ENCODE measurements at places on chromosomes 6 and 20.

DNA sequence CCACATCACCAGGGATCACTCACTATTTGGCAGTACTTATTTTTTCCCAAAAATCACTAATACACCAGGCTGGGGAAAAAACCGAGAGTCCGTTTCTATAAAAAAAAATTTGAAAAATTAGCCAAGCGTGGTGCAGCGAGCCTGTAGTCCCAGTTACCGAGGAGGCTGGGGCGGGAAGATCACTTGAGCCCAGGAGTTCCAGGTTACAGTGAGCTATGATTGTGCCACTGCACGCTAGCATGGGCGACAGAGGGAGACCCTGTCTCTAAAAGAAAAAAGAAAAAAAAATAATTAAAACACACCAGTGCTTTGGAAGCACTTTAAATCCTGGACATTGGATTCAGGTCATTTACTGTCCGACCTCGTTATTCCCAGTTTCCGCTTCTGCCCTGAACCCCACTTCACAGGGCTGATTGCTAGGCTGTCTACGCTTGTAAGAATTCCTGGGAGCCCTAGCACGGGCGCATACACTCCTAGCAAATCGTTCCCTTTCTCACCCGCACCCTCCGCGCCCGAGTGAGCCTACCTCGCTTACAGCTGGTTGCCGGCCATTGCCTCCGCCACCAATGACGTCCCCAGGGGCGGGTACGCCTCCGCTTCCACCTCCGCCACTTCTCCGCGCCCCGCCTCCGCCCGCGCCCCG is at the start of gene TPMT:
Gene TPMT (minus strand): TSS at position 571 of the 643 bp plus-strand sequence. CDS start 5,950 bp downstream, outside the sequence.
- no peak for DNase-seq

- no peak for DNase-seq
Observed at GRCh38 chr20:8213831-8214587, 81.9 kb downstream of the PLCB1 start.

DNA sequence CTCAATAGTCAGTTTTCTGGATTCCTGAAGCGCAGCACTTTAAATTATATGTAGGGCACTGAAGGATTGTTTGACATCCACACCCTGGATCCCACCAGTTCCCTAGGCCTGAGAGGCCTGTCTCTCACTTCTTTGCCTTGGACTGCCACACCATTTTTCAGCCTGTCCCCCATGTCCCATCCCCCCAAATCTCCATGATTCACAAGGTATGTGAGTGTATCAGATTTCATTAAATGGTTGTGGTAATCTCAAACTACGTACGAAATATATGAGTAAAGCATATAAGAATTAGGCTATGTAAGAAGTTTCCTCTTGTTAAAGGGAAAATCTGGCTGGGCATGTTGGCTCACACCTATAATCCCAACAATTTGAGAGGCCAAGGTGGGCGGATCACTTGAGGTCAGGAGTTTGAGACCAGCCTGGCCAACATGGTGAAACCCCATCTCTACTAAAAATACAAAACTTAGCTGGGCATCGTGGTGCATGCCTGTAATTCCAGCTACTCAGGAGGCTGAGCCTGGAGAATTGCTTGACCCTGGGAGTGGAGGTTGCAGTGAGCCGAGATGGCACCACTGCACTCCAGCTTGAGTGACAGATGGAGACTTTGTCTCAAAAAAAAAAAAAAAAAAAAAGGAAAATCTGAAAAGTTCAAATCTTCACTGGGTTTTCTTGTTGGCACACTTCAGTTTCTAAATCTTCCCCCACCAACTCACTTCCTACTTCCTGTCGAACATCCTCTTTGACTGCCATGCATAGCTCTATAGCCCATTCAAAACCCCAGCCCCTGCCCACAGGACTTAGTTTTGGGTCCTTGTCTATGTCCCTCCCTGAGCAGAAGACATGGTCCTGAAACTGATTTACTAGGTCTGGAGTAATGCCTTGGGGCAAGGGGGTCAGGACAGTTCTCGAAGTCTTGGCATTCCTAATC is 97.3 kb upstream of the SHLD1 start:
- DNase-seq: no peak

DNA sequence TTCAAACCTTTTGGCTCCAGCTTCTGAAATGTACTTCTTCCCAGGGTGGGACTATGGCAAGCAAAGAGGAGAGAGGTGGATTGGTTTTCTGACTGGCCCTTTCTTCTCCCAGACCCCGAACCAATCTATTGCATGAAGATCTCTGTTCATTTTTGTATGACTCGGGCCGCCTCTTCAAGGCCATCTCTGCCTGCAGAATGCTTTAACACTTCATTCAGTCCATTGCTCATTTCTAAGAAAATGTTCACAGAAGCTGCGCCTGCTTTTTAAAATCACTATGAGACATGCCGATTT is 1.6 kb downstream of the VGLL2 start:
- no peak for DNase-seq

- no peak for DNase-seq
Observed at GRCh38 chr6:117463762-117464665, 18.5 kb upstream of the DCBLD1 start.

- no peak for DNase-seq
Observed at GRCh38 chr6:27374824-27375612, 13.5 kb upstream of the ZNF391 start.

GRCh38 chr20:37342231-37343177 is 3.4 kb upstream of the SRC start:
- DNase-seq: no peak

DNA sequence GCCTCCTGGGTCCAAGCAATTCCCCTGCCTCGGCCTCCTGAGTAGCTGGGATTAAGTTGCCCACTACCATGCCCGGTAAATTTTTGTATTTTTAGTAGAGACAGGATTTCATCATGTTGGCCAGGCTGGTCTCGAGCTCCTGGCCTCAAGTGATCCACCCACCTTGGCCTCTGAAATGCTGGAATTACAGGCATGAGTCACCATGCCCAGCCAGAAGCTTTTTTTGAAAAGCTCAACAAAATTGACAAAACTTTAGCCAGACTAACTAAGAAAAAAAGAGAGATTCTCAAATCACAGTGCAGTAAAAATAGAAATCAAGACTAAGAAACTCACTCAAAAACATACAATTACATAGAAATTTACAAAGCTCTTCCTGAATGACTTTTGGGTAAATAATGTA is 420.6 kb downstream of the COL12A1 start:
- no peak for DNase-seq

- no peak for DNase-seq
Observed at GRCh38 chr6:112468359-112468758, 121.2 kb downstream of the RFPL4B start.

GRCh38 chr6:136535017-136535765 is 15.0 kb downstream of the MAP7 start:
- no peak for DNase-seq

GRCh38 chr6:14664112-14664601 is 546.6 kb downstream of the CD83 start:
- DNase-seq: no peak

DNA sequence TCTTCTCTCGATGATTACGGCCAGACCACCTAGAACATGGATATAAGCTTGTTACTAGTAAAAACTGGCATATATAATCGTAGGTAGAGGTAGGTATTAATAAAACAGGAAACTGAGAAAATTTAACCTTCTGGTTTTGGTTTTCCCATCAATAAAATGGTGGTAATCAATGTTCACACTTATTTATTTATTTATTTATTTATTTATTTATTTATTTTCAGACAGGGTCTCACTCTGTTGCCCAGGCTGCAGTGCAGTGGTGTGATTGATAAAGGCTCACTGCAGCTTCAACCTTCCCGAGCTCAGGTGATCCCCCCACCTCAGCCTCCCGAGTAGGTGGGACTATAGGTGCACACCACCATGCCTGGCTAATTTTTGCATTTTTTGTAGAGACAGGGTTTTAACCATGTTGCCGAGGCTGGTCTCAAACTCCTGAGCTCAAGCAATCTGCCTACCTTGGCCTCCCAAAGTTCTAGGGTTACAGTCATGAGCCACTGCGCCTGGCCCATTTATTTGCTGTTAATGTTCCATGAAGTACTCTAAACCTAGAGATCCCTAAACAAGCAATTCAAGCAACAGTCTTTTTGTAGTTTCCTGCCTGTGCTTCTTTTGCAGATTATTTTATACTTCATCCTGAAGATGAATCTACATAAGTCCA is 11.5 kb downstream of the TOMM6 start:
- no peak for DNase-seq

DNA sequence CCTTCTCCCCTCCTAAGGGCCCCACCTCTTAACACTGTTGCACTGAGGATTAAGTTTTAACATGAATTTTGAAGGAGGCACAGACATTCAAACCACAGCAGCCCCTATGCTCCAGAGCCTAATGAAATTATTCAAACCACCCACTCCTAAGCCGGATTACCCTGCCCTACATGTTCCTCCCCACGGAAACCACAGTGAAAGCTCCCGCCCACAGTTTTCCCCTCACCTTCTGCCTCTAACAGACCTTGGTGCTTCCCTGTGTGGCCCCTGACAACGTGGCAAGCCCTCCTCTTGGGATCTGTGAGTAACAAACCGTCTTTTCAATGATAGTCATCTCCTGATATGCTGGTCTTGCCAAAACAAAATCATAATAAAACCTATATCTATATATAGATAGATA is 74.8 kb downstream of the RIN2 start:
- no peak for DNase-seq

All from GM04504 (cell line).